Upper lobe of left lung (tissue), 6 donors: ENCODE measurements at places on chromosomes 5 and 9. TPM values are rescaled to one million over a fixed set of nuclear protein-coding genes. Genes with fewer than 3 reads are reported as not detected.

The UNC5A gene
- 0.39 TPM for total RNA-seq

The MYMK gene
- total RNA-seq, result not detected

The PCDH12 gene
- total RNA-seq, result 18.1 TPM

The KIF2A gene
- total RNA-seq, result 61.2 TPM

The ZNF354C gene
- 3.6 TPM for total RNA-seq

The BNC2 gene
- total RNA-seq, result 10.5 TPM

The PCDHA1 gene
- total RNA-seq, result 0.13 TPM

The STXBP1 gene
- 44.6 TPM for total RNA-seq

The OR1J2 gene
- not detected for total RNA-seq

The ANKRD55 gene
- total RNA-seq, result not detected

The ABO gene
- 84.9 TPM for total RNA-seq

The IL4 gene
- total RNA-seq, result not detected
